ENCODE measurements at places on chromosomes 3 and 15.

DNA sequence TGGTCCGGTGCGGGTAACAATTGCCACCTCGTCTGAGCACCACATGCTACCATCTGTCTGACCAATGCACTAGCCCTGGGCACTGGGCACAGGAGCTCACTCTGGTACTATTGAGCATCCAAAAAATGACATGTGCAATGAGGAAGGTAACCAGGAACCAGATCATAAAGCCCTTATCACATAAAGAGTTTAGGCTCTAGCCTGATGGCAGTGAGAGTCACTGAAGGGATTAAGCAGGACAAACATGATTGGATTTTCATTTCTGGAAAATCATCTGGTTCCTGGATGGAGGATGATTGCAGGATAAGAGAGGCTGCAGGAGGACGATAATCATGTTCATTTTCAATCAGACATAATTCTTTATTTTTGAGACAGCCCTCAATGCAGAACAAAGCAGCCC, 12.4 kb downstream of the NDUFB4 start:
- DNase-seq = no peak

- DNase-seq = no peak
Measured at GRCh38 chr3:184306341-184306972, 7.4 kb downstream of the PSMD2 start.

DNA sequence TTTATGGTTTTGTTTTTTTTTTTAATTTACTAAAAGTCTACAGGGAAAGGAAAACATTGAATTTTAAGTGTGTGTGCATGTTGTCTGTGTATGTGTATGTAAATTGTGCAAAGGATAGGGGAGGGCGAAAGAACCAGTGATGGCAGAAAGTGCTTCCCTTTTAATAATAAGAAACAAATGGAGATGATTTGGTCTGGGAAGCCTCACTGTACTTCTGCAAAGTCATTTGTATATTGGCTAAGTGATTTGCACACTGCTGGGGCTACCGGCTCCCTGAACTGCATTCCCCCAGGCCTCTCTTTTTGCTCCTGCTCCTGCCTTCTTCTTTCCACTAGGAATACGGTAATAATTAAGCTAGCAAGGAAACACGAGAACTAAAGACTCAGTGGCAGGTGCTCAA, 101.2 kb downstream of the CD47 start:
- DNase-seq = no peak

- no peak for DNase-seq
Measured at GRCh38 chr15:51322621-51323296, 15.6 kb downstream of the CYP19A1 start.

GRCh38 chr15:74159773-74160172, 13.7 kb upstream of the ISLR start:
- DNase-seq = no peak

- no peak for DNase-seq
Measured at GRCh38 chr15:80246425-80246894, 5.6 kb downstream of the CTXND1 start.

GRCh38 chr3:53236112-53236841, 19.5 kb downstream of the TKT start:
- DNase-seq = no peak

- no peak for DNase-seq
Measured at GRCh38 chr15:33279613-33280205, 31.1 kb upstream of the RYR3 start.

- DNase-seq = no peak
Measured at GRCh38 chr3:32620611-32621310, 50.1 kb upstream of the DYNC1LI1 start.

GRCh38 chr3:45425237-45425933, 37.0 kb downstream of the LARS2 start:
- no peak for DNase-seq

GRCh38 chr15:67118808-67119207, 53.4 kb downstream of the SMAD3 start:
- no peak for DNase-seq

GRCh38 chr15:75661100-75661755, 13.5 kb downstream of the SNX33 start:
- no peak for DNase-seq

- no peak for DNase-seq
Measured at GRCh38 chr3:43786102-43786501, 95.4 kb downstream of the ABHD5 start.

- no peak for DNase-seq
Measured at GRCh38 chr15:100348578-100348977, 6.8 kb upstream of the ADAMTS17 start.

GRCh38 chr3:64059484-64060175, 36.3 kb upstream of the PSMD6 start:
- DNase-seq = no peak

GRCh38 chr3:151178208-151178845, 24.7 kb downstream of the GPR171 start:
- no peak for DNase-seq
